T-helper 9 cell (primary cell): ENCODE measurements at places on chromosomes 2 and 18.
A peak's percentile ranks its signal among the peaks of the same experiment; 100 is the strongest.

- DNase-seq: no peak
These were observed 2.2 kb upstream of the B4GALT6 start for GRCh38 chr18:31686572-31686971.

DNA sequence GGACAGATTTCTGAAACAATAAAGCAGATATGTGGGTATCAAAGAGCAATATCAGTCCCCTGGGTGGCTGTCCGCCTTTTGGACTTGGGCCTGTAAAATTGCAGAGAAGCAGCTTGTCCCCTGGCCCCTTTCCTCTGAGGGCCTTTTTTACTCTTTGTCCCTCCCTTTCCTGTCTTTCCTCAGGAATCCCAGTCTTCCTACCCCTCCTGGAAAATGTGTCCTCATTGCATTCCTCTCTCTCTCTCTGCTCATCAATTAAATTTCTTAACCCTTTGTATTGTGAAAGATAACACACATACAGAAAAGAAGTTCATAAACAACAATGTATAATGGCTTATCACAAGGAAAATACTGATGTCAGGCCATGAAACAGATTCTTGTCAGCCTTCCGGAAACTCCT lies 3.0 kb upstream of the GRB14 start:
- no peak for DNase-seq

- DNase-seq: no peak
These were observed 113.1 kb downstream of the CYP26B1 start for GRCh38 chr2:72034353-72035095.

GRCh38 chr2:175036582-175037018 lies 31.4 kb upstream of the CHN1 start:
- DNase-seq: no peak

GRCh38 chr2:239223310-239224198 lies 177.3 kb downstream of the HDAC4 start:
- no peak for DNase-seq

DNA sequence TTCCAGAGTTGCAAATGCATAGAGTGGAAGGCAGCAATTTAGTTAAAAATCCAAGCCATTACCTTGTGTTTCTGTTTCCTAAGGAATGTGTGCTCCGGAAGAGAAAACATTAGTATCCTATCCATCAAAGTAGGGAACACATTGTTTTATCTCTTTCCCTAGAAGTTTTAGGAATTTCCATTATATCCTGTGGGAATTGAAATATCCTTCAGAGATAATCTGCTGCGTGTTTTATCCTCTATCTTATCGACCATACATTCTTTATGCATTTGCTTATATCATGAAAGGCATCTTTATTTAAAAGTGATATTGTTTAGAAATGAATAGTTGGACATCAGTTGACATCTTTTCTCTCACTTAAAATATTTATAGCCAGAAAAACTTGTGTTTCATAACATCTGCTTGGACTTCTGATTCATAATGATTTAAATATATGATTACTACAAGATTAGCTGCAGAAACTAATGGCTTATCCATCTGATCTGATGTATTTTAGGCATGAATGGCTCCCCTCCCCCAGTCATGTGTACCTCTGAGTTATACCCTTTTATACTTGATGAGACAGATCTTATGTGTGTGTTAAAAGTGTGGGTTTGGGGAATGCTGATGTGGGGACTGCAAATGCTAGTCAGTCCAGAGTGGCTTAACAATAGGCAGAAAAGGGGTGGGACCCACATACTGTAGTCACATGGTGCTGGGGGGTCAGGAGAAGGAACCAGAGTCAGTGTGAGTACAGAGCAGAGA lies 136.2 kb upstream of the ARHGAP28 start:
- no peak for DNase-seq

DNA sequence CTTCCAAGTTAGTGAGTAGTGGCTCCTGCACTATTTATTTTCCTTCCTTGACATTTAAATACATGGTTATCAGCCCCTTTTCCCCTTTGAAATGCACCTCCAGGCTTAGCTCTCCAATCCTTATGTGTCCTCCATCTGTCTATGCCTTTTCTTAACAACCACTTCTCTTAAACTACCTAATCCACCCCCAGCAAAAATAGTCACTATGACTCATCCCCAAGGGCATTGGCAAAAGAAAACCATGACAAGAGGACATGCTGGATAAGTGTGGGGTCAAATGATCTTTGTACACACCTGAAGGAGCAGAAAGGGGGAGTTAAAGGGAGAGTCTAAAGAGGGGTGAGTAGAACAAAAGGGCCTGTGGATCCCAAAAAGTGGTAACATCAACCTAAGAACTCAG lies 127.2 kb downstream of the ANKRD44 start:
- no peak for DNase-seq

- DNase-seq: no peak
These were observed 44.5 kb downstream of the TSHZ1 start for GRCh38 chr18:75255094-75255493.

- no peak for DNase-seq
These were observed 519.2 kb upstream of the SPHKAP start for GRCh38 chr2:228700638-228701037.

GRCh38 chr2:71157124-71157793 lies 26.8 kb downstream of the MPHOSPH10 start:
- peak; percentile 47 for DNase-seq

GRCh38 chr18:34281290-34281689 lies 56.6 kb upstream of the NOL4 start:
- DNase-seq: no peak

DNA sequence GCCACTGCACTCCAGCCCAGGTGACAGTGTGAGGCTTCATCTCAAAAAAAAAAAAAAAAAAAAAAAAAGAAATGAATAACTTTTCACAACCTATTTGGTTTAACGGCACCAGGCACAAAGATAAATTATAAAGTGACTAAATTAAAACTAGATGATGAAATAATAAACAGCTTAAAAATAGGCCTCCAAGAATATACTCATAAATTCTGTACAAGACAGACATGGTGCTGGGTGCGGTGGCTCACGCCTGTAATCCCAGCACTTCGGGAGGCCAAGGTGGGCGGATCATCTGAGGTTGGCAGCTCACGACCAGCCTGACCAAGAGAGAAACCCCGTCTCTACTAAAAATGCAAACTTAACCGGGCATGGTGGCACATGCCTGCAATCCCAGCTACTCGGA lies 19.7 kb downstream of the USP34 start:
- no peak for DNase-seq

- no peak for DNase-seq
These were observed 158.5 kb upstream of the NOSTRIN start for GRCh38 chr2:168643979-168644378.

- DNase-seq: no peak
These were observed 48.7 kb downstream of the ST3GAL5 start for GRCh38 chr2:85840091-85840490.

GRCh38 chr2:109525836-109526235 lies 87.9 kb downstream of the SEPTIN10 start:
- no peak for DNase-seq

- DNase-seq: no peak
These were observed 154.2 kb downstream of the ATAD2B start for GRCh38 chr2:23772684-23773083.

- no peak for DNase-seq
These were observed 15.9 kb upstream of the CPS1 start for GRCh38 chr2:210540471-210540870.

DNA sequence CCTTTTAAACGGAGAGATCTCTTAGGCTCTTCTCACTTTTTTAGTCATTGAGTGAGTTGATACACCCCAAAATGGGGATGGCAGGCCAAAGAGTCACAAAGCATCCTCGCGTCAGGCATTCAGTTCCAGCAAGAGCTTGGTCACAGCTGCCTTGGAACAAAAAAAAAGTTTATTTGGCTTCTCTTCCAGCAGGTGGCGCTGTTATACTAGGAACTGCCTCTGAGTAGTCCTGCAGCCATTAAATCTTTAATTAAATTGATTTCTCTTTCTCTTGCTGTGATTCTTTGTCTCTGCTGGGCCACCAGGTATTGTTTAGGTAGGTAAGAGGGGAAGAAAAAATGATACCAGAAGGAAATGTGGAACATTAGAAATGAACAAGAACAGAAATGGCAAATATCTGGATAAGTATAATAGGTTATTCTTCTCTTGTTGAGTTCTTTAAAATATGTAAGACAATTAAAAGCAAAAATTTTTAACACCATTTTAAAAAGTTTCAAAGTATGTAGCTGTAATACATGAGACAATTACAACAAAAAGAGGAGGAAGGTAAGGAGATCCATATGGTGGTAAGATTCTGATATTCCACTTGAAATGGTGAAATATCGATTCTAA lies 175.1 kb downstream of the GALNT1 start:
- peak; percentile 16 for DNase-seq

DNA sequence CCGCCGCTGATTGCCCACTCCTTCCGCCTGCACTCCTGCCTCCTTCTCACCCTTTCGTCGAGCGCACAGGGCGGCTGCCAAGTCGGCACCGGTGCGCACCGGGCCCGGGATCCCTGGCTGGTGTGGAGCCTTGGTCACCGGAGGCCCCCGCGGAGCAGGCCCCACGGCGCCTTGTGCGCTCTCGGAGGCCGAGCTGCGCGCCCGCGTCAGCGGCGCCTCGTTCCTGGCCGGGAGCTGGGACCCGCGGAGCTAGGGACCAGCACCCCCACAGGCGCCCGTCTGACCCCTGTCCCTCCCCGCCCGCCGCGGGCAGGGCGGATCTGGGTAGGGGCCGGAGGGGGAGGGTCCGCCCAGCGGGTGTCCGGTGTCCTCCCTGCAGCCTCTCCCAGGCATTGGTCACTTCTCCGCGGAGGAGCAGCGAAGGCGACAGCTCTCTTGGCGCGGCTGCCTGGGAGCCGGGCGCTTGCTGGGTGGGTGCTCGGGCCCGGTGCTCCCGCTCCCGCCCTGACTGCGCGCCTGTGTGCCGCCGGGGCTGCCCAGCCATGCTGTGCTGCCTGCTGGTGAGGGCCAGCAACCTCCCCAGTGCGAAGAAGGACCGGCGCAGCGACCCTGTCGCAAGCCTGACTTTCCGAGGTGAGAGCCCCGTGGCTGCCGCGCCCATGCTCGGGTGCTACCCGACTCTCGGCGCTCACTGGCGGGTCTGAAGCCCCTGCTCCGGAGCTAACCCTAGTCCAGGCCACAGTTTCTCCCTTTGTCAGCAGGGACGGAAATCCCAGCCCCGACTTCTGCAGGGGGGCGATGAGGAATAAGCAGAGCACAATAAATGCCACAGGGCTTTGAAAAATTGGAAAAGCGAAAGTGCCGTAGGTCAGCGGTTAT lies 13.2 kb downstream of the DYSF start:
- no peak for DNase-seq

GRCh38 chr2:112198780-112199179 lies 56.1 kb downstream of the ZC3H8 start:
- no peak for DNase-seq

GRCh38 chr2:160581035-160581434 lies 87.4 kb upstream of the RBMS1 start:
- no peak for DNase-seq

DNA sequence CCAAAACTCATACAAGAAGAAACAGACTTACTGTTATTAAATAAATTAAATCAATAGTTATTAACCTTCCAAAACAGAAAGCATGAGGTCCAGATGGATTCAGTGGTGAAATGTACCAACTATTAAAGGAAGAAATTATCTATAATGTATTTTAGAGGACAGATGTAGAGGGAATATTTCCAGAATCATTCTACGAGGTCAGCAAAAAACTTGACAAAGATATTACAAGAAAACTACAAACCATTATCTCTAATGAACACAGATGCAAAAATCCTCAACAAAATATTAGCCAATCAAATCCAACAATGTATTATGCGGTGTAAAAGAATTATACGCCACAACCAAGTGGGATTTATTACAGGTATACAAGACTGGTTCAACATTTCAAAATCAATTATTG lies 63.7 kb downstream of the ROCK2 start:
- no peak for DNase-seq

GRCh38 chr18:74290794-74291471 lies 830 bp downstream of the CYB5A start:
- DNase-seq: no peak

DNA sequence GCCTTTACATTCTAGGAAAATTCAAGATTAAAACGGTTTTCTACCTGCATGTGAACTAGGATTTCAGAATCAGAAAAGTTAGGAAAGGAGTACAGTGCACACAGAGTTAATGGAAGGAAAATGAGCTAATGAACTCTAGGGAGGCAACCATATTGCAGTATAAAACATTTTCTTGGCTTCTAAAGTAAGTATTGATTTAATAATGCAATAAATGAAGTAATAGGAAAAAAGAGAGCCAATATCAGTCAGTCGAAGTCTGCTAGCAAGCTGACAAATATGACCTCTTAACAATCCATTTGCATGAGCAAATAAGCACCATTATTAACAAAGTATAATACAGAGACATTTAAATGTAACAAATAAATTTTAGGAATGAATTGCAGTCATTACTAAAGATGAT lies 80.2 kb upstream of the COL3A1 start:
- no peak for DNase-seq

DNA sequence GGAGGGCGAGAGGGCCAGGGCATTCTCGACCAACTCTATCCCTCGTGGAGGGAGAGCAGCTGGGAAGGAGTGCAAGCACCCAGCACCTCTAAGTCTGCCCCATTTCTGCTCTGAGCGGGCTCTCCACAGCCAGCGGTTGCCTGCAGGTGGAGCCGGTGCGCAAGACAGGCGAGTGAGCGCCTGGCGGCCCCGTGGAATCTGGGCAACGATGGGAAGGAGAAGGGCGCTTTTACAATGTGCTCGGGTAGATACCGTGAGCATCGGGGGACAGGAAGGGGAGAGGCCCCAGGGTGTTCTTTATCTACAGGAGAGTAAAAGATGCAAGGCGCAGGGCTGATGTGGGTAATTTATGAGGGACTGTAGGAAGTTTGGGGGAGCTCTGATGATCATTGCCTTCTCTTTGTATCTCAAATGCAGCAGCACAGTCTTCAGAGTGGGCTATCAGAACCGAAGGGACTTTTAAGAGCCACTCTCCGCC lies 867 bp upstream of the TTL start:
- DNase-seq: peak; percentile 74

- no peak for DNase-seq
These were observed 232.0 kb downstream of the ANAPC1 start for GRCh38 chr2:111652038-111652437.

DNA sequence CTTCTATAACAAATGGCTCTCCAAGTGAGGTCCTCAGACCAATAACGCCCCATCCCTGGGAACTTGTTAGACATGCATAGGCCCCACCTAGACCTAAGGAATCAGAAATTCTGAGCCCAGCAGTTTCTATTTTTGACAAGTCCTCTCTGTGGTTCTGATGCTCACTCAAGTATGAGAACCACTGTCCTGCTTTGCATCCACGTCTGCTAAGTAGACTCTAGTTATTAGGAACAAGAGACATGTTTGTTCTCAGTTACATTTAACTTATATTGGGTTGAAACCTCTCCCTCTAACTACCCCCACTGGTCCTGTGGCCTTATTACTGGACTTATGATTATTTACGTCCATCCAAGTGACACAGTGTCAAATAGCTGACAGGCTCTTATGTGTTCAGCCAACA lies 70.3 kb downstream of the TMEM17 start:
- DNase-seq: no peak

DNA sequence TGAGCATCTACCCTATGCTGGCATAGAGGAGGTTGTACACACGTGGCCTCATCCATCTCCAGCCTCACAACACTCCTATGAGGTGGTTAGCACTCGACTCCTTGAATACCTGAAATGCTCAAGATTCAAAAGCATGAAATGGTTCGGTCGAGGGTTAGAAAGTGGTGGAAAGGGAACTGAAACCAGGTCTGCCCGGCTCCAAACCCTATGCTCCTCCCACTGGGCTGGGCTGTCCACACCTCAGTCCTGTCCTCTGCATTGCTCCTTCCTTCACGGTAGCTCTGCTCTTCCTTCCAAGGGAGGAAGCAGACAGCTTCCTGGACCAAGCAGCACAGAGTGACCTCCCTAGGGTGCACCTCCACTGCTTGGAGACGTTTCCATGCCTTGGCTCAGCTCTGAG lies 565.2 kb upstream of the ID2 start:
- no peak for DNase-seq
